Activated CD4-positive, alpha-beta T cell treated with anti-CD3 and anti-CD28 coated beads for 1 hour (primary cell): ENCODE measurements at places on chromosomes 16 and 17.

- no peak for DNase-seq
These were observed 24.2 kb upstream of the ATP2A3 start for GRCh38 chr17:3988297-3989040.

DNA sequence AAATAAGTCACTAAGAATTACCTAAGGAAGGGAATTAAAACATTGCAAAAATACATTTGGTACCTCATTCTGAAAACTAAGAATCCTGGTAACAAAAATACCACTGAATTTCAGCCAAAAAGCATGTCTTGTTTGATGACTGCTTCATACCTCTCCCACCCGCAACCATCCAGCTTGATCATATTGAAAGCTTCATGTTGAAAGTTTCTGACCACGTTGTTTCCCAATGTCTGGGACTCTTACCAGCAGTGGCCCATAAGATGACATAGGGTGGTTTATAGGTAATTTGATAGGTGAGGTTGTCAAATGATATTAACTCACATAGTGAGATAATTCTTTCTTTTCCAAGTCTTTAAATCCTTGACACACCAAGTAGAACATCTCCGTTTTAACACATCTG lies 139.3 kb downstream of the CDH11 start:
- DNase-seq, result no peak

- DNase-seq, result no peak
These were observed 104.4 kb downstream of the IRX5 start for GRCh38 chr16:55035029-55035428.

- no peak for DNase-seq
These were observed 266.2 kb downstream of the UTP18 start for GRCh38 chr17:51526507-51526906.

DNA sequence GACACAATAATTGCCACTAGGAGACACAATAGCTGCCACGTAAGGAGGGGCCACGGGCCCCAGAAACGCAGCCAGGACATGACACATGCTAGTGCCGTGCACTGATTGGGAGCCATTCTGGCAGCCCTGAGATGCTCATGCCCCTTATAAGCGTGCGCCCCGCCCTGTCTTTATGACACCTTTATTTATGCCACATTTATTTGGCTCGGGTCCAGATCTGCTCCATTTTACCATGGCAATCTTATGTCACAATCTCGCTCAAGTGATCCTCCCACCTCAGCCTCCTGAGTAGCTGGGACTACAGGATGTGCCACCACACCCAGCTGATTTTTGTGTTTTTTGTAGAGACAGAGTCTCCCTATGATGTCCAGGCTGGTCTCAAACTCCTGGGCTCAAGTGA lies 43.8 kb upstream of the NF1 start:
- DNase-seq, result no peak

DNA sequence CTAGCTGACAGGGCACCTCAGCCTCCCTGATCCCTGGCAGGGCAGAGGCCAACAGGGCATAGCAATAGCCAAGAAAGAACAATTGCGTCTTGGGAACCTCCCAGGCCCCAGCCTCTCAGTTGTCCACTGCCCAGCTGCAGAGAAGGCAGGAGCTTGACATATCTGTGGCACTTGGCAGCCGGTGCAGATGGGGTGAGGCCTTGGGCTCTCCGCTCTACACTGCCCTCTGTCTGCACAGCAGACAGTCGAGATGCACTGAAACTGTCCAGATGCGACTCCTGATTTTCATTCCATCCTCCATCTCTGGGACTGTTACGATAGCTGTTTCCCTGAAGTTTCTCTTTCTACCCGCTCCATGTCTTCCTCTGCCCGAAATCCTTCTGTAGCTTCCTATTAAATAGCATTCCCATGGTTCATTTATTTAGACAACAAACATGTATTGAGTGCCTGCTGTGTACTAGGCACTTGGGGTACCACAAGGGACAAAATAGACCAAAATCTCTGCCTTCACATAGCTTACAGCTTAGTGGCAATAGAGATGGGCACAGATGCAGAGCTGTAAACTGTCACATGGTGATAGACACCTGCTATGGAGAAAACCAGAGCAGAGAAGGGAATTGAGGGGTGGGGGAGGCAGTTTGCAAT lies 3.3 kb downstream of the POLR3E start:
- no peak for DNase-seq

DNA sequence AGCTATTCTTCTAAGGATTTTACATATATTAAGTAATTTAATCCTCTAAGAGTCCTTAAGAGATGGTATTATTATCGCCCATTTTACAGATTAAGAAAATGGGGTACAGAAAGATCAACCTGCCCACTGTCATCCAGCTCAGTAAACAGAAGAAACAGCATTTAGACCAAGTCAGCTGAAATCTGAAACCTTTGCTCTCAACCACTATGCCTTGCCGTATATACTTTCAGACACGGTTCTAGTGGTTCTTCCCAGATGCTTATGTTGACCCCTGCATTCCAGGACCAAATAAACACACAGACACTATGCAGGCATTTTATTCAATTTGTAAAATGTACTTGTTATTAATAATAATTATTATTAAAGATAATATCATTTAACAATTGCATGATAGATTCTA lies 854.8 kb downstream of the KCNJ2 start:
- DNase-seq, result no peak

DNA sequence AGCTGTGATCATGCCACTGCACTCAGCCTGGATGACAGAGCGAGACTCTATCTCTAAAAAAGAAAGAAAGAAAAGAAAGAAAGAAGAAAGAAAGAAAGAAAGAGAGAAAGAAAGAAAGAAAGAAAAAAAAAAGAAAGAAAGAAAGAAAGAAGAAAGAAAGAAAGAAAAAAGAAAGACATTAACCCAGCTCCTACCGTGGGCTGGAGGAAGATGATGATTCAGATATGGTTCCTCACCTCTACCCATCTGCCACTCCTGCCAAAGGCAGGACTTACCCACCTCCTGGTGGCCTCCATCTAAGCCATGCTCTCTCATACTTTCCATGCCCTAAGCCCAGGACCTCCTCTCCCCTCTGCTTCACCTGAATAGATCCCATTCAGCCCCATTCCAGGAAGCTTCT lies 93.3 kb upstream of the LHX1 start:
- DNase-seq, result no peak

DNA sequence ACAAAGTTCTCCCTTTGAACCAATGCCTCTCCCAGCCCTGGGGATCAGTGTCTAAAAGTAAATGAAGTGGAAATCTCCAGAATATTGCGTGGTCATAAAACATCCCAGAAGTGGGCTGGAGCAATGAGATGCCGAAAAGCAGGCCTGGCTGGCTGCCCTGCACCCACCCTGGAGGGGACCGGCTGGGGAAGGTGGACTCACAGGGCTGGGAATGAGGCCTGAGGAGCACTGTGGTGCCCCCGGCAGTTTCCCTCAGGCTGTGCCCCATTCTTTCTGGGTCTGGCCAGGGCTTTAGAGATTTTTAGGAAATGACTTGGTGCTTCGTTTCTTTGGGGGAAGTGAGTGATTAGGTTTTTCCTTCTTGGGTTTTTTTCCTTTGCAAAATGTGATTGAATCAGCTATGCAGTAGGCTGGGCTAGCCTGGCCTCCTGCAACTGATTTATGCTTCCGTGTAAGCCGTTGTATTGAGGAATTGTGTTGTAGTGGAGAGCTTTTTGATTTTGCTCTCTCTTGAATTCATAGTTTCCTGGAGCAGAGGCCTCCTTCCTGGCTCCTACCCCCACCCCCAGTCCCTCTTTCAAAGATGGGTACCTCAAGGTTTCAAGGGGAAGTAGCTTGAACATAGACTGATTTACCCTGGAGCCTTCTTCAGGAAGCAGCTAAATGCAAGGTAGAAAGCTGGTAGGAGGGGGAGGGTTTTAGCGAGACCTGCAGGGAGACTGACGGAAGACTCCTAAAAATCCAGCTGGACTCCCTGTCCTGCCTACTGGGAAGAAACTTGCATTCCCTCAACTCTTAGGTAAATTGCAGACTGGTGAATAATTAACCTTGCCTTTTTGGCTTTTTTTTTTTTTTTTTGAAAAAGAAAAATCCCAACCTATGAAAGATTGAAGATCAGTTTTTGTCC lies 170.2 kb downstream of the RAB11FIP4 start:
- no peak for DNase-seq

- no peak for DNase-seq
These were observed 1.5 kb upstream of the TOX3 start for GRCh38 chr16:52548261-52549010.

DNA sequence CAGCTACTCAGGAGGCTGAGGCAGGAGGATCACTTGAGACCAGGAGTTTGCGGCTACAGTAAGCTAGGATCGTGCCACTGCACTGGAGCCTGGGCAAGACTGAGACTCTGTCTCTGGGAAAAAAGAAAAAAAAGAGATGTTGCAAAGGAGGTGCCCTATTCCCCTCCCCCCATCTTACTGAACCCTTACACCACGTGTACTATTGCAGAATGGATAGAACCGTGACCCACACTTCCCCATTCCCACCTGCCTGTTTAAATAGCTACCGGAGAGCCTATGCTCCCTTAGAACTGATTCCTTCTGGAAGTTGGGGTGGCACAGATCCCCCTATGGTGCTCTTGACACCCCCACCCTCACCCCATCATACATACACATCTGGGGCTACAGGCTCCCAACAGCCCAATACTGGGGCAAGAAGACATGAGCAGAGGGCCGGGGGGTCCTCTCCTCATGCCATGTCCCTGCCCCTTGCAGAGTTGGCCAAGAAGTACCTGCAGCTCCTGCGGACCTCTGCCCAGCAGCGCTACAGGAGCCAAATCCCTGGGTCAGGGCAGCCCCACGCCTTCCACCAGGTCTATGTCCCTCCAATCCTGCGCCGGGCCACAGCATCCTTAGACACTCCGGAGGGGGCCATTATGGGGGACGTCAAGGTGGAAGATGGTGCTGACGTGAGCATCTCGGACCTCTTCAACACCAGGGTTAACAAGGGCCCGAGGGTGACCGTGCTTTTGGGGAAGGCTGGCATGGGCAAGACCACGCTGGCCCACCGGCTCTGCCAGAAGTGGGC lies 35.7 kb downstream of the NLRC5 start:
- DNase-seq, result no peak

GRCh38 chr17:81380666-81381518 lies 14.4 kb upstream of the BAHCC1 start:
- no peak for DNase-seq

GRCh38 chr17:80986816-80987475 lies 4.7 kb upstream of the CHMP6 start:
- no peak for DNase-seq

DNA sequence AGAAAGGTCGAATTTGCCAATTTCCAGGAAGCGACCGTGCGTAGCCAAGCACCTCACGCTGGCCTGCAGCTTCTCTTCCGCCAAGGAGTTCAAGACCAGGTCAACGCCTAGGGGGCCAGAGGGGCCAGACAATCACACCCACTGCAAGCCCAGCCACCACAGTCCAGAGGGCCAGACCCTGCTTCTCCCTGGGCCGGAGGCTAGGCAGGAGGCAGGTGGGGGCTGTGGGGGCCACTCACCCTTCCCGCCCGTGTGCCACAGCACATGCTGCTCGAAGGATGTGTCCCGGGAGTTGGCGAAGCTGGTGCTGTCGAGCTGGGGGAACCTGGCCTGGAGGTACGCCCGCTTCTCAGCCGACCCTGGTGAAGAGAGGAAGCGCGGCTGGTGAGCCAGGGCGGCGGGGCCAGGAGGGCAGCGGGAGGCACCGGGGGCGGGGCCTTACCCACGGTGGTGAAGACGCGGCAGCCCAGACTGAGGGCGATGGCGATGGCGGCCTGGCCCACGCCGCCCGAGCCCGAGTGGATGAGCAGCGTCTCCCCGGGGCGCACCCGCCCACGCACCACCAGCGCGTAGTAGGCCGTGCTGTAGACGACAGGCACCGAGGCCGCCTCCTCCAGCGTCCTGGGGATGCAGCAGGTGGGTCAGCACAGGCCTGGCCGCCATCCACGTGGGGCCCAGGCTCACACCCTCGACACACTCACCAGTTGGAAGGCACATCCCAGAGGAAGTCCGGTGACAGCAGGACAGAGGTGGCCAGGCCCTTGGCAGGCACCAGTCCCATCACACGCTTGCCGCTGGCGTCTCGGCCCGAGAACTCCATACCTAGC lies 14.3 kb downstream of the FASN start:
- no peak for DNase-seq

DNA sequence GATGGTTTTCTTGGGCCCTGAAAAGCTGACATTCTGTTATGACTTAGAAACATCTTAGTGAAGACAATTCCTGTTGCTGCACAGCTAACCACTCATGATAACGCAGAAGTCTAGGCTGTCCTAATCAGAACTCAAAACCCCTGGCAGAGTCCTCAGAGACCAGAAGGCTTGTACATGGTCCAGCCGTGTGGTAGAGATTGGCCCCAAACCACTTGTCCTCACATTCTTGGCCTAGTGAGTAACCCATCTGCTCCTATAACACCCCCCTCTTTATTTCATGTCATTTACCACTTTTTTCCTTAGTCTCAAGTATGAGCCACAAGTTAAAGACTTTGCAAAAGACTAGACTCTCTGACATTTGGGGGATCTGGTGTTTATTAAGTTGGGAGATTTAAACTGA lies 116.5 kb upstream of the ADAMTS18 start:
- DNase-seq, result no peak
